Eye (tissue), 1 donor: ENCODE measurements at places on chromosomes 3 and 15.

- no peak for DNase-seq
These were observed 58.9 kb upstream of the WNT5A start for GRCh38 chr3:55545995-55546394.

DNA sequence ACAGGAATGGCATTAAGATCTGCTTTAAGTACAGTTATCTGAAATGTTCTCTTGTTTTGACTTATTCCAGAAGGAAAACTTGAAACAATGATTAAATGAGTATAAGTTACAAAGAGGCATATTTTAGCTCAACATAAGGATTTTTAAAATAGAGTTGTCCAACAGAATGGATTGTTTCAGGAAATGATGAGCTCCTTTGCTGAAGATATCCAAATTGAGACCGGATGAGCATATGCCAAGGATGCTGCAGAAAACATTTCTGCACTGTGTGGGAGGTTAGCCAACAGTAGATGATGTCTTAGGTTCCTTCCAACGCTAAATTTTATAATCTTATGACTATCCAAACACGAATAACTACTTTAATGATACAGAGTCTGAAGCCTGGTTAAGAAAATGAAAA, 226.5 kb upstream of the NANOGP8 start:
- DNase-seq, result no peak

- no peak for DNase-seq
These were observed 5.8 kb downstream of the ZNF80 start for GRCh38 chr3:114231616-114232015.

GRCh38 chr15:66766282-66767230, 64.5 kb downstream of the SMAD6 start:
- no peak for DNase-seq

DNA sequence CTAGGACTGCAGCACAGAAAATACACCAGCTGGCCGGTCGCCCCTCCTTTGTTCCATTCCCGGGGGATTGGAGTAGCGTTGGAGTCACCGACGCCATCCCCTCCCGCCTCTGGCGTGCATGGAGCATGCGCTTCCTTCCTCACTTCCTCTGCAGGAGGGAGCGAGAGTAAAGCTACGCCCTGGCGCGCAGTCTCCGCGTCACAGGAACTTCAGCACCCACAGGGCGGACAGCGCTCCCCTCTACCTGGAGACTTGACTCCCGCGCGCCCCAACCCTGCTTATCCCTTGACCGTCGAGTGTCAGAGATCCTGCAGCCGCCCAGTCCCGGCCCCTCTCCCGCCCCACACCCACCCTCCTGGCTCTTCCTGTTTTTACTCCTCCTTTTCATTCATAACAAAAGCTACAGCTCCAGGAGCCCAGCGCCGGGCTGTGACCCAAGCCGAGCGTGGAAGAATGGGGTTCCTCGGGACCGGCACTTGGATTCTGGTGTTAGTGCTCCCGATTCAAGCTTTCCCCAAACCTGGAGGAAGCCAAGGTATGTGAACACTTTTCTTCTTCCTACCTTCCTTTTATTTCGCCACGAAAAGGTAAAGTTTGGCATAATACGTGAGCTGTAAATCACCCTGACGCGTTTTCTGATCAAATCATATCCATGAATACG, at the start of gene SCG3:
Gene SCG3, plus strand, starts transcription at position 201 of the 661 bp plus-strand sequence. Its CDS starts 253 bp downstream, at position 454.
- DNase-seq, result peak; percentile 94

DNA sequence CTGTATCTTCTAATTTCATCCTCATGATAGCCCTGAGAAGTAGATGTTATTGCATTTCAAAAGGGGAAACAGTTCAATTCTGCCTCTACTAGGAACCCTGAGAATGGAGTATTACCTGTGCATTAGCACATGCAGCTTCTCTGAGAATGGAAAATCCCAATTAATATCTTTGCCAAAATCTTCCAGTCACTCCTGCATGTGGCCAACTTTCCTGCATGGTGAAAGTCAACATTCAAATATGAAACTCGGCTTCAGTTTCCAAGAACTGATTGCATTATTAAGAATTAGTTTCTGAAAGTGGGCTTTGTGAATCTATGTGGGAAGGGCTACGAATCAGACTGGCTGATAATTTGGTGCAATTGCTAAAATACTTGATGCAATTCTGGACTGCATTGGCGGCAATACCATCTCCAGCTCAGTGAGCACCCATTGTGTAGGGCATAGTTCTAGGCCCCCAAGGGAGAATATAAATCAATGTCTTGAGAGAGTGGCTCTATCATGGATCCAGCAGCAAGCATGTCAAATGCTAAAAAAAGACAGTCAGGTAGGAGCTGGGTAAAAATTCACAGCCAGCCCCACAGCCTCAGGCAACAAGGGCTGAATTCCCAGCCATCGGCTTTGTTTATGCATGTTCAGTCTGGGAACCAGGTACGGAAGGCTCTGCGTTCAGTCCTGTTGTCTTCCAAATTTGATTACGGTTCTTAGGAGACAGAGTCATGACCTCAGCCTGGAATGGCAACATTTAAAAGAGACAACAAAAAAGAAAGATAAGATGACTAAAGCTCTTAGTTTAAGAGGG, 18.8 kb upstream of the BCL6 start:
- DNase-seq, result no peak

DNA sequence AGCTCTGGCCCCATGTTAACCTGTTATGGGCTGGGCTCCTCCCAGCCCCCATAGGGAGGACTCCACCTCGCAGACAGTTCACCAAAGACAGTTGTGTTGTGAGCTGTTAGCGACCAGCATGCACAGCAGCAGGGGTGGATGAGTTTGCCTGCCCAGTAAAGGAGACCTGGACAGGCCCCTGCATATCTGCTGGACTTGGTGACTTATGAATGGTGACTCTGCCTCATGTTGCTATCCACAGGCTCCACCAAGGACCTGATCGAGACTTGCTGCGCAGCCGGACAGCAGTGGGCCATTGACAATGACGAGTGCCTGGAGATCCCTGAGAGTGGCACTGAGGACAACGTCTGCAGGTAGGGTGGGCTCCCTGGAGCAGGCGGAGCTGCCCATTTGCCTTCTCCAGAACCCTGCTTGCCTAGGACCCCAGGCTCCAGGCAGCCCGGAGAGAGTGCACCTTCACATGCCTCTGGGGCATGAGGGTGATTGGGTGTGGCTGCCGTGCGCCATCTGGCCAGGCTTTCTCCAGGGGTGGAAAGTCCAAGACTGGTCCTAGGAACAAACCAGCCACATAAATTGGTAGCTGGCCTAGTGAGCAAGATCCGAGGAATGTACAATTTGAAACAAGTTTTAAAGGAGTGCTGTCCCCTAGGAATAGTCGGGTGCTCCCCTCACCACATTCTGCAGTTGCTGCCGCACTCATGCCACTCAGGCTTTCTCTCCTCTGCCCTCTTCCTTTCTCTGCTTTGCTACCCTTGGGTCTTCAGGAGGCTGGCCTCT, 59.1 kb downstream of the FBLN2 start:
- DNase-seq, result no peak

DNA sequence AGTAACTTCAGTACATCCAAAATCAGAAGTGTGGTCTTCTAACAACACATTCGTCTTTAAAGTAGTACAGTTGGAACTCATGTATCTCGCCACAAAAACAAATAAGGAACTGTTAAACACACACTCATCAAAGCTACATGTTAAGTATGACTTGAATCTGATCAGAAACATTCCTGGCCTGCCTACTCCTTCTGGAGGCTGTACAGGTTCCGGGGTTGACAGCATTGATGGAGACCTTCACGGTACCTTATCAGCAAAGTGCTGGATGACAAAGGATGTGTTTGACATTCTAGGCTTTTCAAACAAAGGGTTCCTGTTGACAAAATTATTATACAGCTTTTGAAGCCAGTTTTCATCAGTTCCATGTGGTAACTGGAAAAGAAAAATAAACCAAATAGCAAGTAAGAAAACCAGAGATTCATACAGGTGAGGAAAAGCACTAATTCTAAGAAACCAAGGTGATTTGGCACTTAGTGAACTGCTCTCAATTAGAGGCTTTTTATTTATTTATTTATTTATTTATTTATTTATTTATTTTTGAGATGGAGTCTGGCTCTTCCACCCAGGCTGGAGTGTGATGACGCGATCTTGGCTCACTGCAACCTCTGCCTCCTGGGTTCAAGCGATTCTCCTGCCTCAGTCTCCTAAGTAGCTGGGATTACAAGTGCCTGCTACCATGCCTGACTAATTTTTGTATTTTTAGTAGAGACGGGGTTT, 44.3 kb downstream of the MYO5C start:
- DNase-seq, result no peak

DNA sequence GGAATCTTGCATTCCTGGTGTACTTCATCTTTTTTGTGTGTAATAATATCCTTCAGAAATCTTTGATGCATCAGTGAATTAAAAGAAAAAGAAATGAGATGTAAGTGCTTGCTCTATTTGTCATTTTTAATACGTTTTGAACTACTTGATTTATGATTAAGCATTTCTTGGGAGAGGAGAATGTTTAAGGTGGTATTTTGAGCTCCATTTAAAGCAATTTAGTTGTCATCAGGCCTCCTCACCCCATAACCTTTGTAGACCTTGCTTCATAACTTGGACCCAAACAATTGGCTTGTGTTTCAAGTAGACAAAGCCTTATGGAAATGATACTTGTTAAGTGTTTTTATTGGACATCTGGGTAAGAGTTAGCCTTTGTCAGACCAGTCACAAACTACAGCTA, 87.1 kb upstream of the VEPH1 start:
- no peak for DNase-seq

GRCh38 chr15:73724212-73724611, 28.9 kb downstream of the INSYN1 start:
- DNase-seq, result peak; percentile 45

DNA sequence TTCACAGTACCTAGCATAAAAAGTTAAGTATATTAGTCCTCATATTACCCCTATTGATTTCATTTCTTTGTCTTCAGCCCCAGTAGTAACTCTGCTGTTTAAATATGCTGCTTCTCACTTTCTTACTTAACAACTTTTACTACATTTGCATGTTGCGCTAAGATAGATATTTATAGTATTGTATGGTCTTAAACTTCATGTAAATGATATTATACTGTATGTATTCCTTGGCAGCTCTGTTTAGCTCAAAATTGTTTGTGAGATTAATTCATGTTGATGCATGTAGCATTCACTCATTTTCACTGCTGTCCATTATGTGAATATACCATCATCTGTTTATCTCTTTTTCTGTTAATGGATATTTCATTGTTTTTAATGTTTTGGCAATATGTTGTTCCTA, 64.4 kb downstream of the PPM1L start:
- DNase-seq, result no peak

DNA sequence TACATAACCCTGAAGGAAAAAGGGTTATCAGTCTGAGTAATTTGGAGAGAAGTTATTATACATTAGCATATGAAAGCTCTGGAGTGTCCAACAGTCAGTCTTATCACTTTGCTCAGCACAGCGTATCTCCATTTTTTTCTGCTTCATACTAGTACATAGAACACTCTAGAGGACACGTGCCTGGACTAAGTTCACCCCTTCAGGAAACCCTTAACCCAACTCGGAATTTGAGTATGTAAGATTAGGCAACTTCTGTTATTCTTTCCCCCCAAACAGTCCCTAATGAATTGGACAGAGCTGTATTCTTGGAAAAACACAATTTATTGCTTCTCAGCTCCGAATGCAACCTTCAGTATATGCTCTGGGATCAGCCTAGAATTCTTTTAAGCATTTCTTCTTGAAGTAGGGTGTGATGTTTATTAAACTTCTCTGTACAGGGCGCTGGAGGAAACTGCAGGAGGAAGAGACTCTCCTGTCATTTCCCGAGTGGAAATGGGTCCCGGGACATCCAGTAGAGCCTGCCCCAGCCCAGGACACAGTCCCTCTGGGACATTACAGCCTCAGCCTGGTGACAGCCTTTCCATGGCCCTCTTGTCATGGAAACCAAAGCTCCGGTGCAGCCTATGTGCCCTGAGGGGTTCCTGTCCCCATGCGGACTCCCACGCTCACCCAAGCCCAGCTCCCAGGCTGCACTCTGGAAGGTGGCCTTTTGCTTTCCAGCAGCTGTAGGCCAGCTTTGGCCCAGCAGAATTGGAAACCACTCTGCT, 37.3 kb upstream of the CMTM8 start:
- DNase-seq, result no peak

DNA sequence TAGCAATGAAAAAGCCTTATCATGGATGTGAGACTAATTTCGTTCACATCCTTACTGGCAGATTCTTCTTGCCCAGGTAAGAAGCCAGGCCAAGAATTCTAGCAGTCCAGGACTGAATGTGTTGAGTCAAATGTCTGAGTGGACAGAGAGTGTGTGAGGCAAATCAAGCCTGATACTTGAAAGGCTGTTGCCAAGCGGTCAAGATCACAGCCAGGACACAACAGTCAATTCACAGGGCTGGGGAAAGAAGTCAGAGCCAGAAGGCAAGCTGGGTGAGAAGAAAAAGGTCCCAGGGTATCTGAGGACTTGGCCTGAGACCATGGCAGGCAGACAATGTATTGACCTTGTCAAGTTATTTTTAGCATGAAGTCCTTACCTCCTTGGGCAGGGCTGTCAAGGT, 301.3 kb downstream of the ZNF385D start:
- DNase-seq, result no peak

DNA sequence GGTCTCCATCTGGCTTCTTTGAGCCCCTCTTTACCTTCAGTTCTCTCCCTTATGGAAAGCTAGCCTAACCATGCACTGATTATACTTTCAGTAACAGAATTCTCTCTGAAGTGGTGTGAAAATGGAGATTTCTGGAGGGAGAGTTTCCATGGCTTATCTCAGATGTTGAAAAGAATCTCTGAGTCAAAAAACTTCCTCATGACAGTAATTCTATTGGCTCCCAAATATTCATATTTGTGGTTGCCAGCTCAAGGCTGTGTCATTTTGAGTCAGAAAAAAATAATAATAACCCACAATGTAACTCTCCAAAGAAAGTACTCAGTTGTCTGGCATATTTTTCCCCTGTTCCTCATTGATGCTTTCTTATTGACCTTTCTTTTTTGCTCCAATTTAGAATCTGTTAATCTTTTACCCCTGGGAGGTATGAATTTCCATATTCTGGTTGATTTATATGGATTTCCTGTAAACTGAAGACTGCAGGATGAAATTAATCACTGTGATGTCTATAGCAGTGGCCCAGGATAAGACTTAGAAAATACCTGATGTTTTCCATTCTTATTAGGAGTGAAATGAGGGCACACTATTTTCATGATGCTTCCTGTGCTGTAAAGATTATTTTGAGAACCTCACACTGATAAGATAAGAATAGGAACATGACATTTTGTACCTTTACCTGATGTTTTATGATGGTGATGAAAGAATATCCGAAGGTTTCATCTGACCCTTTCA, 149.5 kb upstream of the EPHA3 start:
- peak; percentile 15 for DNase-seq

GRCh38 chr3:34090876-34091275, 292.4 kb downstream of the PDCD6IP start:
- no peak for DNase-seq
